ENCODE measurements at places on chromosomes 13 and 19.

DNA sequence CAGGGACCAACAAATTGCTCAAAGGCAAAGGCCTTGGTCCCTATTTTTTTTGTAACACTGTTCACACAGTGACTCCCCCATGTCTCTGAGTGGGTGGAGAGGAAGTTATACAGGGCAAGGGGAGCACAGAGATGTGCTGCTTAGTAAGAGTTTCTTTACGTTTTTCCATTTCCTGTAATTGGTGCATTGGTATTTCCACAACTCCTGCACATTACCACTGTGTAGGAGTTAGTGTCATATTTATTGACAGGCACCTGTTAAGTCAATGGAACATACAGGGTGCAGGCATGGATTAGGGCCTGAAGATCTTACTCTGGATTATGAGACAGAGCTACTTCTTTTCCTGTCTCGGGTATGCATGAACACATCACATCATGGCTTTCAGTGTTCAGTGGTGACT, 45.2 kb downstream of the SOX21 start:
- no peak for DNase-seq

DNA sequence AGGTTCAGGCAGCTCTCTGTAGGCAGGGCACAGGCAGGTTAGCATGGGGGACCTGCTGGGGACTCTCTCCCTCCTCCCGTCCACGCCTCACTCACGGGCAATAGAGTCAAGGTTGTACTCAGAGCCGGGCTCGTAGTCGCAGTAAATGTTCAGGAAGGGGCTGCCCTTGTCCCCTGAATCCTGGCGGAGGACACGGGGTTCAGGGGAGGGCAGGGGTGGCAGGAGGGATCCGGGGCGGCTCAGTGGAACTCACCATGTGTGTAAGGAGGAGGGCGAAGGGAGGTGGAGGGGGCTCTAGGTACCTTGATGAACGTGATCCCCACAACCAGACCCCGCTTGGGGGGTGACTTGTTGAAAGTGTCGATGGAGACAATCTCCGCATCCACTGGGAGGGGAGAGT, 819 bp downstream of the KPTN start:
- DNase-seq, result no peak

DNA sequence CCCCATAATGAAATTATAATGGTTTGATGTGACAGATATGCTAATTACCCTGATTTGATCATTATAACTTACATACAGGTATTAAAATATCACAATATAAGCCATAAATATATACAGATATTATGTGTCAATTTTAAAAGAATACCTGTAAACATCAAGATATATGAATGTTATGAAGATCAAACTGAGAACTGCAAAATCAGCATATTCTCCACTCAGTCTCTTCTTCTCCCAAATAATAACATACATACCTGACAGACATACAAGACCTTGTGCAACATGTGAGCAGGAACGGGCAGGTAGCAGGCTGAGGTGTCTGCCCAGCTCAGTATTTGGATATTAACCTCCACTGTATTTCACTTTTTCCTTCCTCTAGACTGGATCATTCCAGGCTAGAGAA, 547.2 kb downstream of the UQCRFS1 start:
- no peak for DNase-seq

GRCh38 chr13:24081387-24081786, 79.1 kb upstream of the SPATA13 start:
- DNase-seq, result no peak

DNA sequence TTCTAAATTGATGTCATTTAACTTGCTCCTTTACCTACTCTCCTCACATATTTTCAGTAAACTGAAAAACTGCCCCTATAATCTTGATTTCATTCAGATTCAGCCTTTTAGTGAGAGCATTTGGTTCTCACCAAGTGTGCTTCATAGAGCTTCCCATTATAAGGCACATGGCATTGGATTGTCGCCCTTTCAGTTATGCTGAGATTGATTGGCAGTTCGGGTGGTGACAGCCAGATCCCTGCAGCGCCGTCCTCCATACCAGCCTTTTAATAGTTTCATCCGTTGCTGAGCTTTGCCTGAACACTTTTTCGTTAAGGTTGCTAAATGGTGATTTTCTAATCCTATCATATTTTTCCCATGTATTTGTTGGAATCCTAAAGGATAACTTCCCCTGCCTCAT, 80.4 kb downstream of the DHRS12 start:
- no peak for DNase-seq

DNA sequence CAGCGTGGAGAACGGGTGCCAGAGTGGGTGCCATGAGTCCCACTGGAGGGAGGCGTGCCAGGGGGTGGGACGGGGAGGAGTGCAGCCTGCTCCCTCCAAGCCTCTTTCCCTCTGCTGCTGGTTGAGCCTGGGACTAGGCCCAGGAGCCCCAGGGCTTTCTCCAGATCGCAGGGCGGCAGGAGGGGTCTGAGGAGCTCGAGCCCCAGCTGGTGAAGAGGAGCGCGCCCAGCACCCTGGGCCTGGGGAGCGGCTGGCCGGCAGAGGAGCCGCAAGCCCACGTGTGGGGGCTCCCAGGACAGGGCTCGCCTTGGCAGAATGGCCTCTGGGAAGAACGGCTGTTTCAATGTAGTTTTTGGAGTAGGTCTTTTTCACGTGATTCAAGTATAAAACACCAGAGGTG, 12.2 kb upstream of the DCUN1D2 start:
- DNase-seq, result no peak

DNA sequence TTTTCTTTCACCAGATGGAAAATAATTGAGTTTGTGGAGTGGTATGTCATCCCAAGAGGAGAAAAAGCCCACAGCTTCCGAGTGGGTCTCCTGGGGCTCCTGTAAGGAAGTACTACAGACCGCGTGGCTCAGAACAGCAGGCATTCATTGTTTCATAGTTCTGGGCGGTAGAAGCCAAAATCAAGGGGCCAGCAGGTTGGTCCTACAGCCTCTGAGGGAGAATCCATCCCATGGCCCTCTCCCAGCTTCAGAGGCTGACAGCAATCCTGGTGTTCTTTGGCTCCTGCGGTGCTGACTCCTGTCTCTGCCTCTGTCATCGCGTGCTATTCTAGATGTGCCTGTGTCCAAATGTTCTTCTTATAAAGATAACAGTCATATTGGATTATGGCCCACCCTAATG, 362.6 kb downstream of the FGF14 start:
- no peak for DNase-seq

DNA sequence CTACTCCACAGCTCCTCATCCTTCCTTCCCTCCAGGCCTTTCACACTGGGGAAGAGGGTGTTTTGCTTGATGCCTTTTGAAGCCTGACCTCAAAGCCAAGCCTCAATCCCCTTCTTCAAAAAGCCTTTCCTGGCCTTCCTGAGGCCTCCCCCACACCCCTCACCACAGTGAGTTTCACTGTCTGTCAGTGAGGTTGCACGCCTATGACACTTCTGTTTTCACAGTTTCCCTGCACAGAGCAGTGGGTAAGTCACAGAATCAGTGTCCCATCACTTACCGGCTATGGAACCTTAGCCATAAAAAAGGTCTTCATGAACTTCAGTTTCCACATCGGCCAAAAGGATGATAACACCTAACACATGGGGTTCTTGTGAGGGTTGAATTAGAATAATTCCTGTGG, 371.4 kb downstream of the UQCRFS1 start:
- no peak for DNase-seq

GRCh38 chr13:113546571-113547237, 37.8 kb upstream of the TFDP1 start:
- no peak for DNase-seq

DNA sequence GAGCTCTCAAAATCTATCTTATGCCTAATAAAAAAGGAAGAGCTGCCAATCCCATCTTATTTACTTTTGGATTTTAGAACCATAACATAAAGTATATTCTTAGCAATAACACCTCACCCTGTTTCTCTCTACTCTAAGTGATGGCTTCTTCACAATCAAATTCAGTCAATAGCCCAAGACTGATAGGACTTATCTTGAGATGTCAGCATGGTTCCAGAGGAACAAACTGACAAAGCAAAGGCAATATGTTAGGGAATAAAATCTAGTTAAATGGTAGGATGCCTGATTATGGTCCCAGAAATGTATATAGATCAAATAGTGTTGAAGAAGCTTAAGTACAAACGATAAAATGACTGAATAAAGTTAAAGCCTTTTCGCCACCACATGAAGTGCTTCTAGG, 36.3 kb downstream of the DACH1 start:
- DNase-seq, result no peak

DNA sequence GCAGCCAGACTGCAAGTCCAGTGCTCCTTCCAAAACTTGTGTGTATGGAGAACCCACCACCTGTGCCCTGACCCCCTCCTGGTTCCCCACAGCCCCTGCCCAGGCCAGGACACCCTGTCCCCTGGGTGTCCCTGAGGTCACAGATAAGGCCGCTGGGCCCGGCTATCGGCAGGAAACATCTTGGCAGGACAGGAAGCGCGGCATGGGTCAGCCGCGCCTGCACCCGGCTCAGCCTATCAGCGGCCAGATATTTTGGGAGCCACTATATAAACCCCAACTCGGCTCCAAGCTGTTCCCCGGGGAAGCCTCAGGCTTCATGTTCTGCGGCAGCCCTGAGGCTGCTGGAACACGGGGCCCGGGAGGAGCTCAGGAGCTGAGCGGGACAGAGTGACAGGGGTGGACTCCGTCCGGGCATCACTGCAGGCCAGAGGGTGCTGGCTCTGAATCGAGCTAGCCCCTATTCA, 60.8 kb downstream of the AP1M1 start:
- DNase-seq, result no peak

DNA sequence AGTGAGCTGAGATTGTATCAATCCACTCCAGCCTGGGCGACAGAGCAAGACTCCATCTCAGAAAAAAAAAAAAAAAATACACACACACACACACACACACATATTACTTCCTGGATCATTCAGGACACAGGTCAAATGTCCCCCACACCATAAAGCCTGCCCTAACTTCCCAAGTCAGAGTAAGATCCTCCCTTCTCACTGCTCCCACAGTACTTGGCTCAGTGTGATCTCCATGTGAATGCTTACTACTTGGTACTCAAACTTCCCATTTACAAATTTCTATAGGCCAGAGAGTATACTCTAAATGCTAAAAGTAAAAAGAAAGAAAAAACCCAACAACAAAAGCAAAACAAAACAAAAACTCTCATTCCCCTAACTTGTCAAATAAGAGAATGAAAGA, 386.8 kb downstream of the SLITRK6 start:
- no peak for DNase-seq

- no peak for DNase-seq
Measured at GRCh38 chr13:27128825-27129627, 42.6 kb downstream of the USP12 start.
